ENCODE measurements at places on chromosomes 5 and 9.
A peak's percentile ranks its signal among the peaks of the same experiment; 100 is the strongest.

- DNase-seq: no peak
Observed at GRCh38 chr5:168603746-168604145, 24.6 kb upstream of the PANK3 start.

DNA sequence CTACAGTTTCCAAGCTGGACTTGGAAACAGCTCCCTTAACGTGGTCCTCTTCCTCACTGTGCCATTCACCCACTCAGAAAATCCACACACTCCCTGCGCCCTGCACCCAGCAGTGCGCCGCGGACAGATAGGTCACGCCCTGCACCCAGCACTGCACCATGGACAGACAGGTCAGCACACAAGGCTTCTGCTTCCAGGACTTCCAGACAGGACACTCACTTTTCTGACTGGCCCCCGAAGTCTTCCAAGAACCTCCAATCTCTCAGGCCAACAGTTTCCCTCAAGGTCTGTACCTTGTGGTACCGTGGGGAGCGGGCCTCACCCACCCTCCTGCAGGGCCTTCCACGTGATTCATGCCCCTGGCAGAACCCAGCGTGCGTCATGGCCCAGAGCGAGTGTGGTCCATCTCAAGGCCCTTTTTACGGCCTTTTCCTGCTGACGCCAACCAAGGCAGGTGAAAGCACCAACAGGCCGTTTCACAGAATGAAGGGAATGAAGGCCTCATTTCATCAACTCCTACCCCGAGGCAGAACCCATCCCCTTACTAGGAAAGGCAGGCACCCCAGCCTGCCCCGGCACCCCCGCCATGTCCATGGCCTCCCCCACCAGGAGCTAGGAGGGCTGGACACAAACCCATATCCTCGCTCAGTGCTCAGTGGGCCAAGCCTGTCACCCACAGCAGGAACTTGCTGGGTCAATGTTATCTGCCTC, 17.3 kb downstream of the VAV2 start:
- DNase-seq: no peak

DNA sequence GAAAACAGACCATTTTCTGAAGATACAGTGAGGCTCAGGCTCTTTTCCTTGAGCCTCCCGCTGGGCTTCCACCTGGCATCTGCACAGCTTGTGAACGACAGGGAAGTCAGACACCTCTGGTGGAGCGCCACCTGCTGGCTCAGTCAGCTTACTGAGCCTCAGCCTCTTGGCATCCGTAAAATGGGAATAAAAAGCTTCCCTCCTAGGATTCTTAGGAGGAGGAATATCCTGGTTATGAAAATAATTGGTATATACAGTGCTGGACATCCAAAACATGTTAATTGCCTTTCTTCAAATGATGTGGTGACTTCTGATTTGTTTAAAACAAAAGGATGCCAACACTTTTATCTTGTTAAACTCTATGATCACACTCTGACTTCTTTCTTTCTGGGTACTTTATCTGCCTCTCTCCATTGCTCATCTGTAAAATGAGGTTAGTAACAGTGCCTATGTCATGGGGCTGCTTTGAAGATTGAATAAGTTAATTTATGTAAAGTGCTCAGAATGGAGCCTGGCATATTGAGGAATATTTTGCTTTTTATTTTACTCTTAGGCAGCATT, 67.5 kb downstream of the MAMDC2 start:
- DNase-seq: peak; percentile 47

DNA sequence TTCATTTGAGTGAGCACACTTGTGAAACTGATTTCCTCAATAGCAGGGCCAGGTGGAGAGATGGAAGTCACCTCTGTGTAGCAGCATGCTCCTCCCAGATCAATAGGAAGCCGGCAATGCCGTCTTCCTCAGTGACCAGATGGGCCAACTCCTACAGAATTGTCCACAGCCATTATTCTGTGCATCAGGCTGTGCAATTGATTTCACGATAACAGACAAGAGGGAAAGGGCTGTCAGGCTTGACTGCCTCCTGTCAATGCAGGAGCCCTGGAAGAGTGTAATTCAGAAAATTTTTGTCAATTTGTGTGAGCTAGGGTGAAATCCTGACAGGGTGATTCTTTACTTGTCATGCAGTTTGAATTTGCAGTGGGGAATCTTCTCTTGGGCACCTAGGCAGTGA, 838.4 kb upstream of the NUDT12 start:
- DNase-seq: no peak

DNA sequence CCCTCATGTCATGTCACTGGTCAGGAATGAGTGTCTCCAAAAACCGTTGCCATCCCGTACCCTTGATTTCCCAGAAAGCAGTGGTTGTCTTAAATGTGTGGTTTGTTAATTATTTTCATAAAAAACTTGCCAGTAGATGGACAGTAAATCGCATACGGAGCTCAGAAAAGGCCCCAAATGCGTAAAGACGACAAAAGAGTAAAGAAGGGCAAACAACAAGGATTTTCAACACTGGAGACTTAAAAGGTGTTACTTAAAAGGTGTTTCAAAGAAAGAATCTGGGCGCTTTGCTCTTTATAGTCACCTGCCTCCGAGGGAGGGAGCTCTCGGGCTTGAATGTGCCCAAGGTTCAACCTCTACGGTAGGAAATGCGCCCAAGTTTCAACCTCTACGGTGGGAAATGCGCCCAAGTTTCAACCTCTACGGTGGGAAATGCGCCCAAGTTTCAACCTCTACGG, 734 bp downstream of the KIF27 start:
- DNase-seq: peak; percentile 73

- DNase-seq: no peak
Observed at GRCh38 chr5:37846786-37847310, 7.0 kb upstream of the GDNF start.

- peak; percentile 17 for DNase-seq
Observed at GRCh38 chr9:129343424-129344375, 165.6 kb upstream of the IER5L start.

- DNase-seq: no peak
Observed at GRCh38 chr9:132802121-132802795, 75.8 kb downstream of the AK8 start.

GRCh38 chr9:80218328-80218727, 646.6 kb downstream of the TLE4 start:
- no peak for DNase-seq

DNA sequence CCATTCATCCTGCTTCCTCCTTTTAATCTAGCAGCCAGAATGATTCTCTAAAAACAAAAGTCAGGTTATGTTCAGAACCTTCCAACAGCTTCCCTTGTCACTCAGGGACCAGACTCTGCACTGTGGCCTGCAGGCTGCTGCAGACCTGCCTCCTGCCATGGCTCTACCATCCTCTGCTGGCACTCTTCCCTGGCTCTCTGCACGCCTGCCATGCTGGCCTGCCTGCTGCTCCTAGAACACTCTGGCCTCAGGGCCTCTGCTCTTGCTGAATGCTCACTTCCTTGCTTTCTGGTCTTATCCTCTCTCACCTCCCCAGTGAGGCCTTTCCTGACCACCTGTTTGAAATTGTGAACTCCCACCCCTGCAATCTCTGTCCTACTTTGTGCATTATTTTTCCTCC, 149.4 kb downstream of the CD180 start:
- DNase-seq: no peak

DNA sequence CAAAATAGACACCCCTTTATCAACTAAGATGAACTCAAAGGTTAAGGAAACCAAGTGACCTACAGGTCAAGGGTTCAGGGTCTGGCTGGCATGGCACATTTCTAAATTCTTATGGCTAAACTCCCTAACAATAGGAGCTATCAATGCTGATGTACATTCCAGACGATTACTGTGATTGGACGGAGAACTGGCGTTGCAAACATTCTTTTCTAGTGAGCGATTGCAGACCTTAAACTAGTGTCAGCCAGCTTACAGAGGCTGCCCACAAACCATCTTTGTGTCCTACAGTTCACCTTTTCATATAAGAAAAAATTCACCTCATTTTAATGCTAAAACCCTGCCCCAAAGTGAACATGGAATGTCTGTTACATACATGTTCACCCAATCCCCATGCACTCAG, 382.9 kb downstream of the MAT2B start:
- DNase-seq: no peak

GRCh38 chr5:123438244-123438643, 15.0 kb upstream of the CEP120 start:
- DNase-seq: no peak

DNA sequence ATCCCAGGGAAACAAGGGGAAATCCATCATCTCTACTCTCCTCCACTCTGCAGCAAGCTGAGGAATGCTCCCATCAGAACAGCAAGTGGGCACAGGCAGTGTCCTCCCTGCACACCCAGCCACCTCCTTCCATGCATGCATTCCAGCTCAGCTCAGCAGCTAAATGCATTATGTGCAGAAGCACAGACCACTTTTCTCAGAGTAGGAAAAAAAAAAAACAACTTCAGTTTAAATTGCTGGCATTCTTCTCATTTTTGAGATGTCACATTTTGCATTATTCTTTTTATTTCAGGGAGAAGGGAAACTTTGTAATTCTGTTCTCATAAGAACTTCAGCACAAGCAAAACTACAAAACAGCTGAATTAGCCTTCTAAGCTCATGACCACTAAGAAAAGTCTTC, 312.2 kb downstream of the SEMA5A start:
- DNase-seq: no peak

GRCh38 chr5:73633060-73633459, 7.1 kb downstream of the ARHGEF28 start:
- no peak for DNase-seq

GRCh38 chr5:111254613-111255012, 30.4 kb downstream of the CAMK4 start:
- peak; percentile 81 for DNase-seq
